ELF-1 (cell line): ENCODE measurements at places on chromosomes 11 and 22.

DNA sequence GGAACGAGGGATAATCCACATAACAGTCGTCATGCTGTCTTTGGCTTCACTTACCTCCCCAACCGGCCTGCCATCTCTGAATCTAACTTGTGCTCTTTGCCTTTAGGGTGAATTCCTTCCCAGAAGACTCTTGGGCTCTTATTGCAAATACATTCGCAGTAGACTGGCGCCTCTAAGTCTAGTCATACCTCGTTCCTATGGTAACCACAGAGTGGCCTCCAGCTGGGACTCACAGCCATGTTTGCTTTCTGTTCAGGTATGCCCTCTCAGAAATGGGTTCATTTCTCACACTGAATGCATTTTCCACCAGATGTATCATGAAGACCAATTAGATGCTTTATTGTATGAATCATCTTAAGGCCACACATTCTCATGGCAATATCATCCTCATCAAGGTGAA, 112.7 kb downstream of the FAR1 start:
- DNase-seq = peak; percentile 60

DNA sequence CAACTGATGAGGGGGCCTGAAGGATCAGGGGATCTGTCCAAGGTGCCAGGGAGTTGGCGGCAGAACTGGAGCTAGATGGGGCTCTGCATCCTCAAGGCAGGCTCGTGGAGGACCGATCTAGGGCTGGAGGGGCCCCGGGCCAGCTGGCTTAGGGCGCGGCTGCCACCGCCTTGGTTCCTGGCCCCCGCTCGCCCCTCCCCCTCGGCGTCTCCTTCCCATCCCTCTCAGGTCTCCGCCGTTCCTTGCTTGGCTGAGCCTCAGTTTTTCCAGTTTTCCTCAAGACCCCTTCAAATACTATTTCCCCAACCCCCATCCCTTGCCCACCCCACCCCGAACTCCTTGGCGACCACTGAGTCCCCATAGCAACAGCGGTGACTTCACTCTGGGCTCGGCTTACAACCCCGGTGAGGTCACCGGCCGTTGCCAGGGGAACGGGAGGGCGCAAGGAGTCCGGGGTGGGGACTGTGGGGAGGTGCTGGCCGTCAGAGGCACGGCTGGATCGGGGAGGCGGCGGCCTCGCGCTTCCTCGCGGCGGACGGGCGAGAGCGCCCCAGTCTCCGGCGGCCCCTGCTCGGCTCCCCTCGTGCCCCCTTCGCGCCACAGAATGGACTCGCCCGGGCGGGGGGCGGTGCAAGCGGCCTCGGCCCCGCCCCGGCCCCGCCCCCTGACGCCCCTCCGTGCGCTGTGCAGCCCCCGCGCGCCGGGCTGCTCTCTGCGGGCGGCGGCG, 7.5 kb downstream of the FREY1 start:
- DNase-seq = peak; percentile 77

DNA sequence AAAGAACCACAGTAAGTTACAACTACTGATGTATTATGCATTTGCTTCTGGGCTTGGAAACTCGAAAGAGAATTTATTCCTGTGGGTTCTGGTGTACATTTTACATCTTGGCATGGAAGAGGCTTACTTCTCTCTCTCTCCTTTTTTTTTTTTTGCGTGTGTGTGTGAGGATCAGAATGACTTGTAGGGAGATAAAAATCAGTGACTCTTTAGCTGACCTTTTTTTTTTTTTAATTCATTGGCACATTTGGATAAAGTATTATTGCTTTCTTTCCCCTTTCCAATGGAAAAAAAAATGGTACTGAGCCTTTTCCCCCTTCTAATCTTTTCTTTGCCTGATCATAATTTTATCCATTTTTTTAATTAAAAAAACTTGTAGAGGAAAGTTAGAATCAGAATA, 43.5 kb downstream of the EXT2 start:
- no peak for DNase-seq

DNA sequence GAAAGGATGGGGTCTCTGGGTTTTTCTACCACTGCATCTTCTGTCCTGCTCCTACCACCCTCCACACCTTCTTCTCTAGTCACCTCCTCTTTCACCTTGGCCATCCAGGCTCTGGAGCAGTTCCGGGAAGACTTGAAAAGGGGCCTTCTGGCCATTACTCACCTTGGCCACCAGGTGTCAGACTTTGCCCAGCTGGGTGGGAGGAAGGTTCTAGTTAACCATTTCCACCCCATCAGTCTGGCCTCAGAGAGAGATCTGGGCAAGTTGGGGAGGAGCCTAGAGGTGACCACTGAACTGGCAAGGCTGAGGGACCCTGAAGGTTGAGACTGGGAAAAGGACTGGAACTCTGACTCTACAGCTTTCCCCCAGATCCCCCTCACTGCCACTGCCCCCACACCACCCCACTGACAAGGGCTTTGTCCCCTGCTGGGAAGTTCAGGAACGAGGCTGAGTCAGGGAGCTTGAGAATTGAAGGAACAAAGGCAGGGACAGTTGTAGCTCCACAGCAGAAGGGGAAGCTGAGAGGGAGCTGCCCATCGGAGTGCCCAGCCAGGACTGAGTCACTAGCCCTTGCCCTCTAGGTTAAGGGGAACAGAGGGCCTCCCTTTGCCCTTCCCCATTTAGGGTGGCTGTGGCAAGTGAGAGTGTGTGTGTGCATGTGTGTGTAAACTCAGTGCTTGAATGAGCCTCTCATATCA, 3.7 kb upstream of the POLD4 start:
- DNase-seq = peak; percentile 89

DNA sequence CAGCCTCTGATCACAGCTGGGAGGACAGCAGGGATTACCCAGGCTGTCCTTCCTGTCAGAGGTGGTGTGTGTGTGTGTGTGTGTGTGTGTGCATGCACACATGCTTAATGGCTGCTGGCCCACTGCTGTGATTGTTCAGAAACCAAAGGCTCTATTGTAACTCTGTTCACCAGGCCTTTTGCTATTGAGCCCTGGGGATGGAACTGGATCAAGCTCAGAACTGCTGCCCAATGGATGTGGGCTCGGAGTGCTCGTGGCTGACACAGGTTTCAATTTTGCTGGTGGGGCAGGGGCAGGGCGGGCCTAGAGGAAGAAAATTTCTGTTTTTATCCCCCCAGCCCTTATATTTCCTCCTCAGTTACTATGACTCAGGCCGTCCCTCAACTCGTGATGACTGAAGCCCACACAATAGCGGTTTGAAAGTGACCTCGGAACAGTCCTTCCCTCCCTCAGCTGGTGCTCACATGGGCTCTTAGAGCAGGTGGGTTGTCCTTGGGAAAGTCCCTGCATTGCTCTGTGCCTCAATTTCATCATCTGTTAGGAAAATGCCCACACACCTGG, 359.3 kb downstream of the TENM4 start:
- no peak for DNase-seq

GRCh38 chr22:27628341-27628740, 173.2 kb downstream of the MN1 start:
- DNase-seq = no peak

DNA sequence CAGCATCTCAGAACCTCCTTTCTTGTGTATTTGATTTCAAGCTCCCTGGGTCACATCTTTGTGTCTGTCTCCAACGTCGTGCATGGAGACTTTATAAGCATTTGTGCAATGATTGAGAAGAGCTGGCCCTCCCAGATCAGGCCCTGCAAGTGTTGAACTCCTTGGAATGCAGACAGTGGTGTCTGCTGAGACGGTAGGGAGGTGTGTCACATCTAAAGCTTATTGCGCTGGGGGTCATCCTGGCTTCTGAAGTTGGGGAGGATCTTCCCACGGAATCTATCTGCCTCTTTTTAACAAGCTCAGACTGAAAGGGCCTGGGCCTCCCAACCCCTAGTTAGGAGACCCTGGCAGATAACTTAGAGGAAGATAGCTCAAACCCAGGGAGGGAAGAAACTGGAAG, 6.7 kb downstream of the APLNR start:
- DNase-seq = peak; percentile 64

GRCh38 chr11:70477609-70478008, 79.3 kb downstream of the CTTN start:
- DNase-seq = no peak

- DNase-seq = no peak
Measured at GRCh38 chr22:44406341-44407170, 91.5 kb downstream of the RTL6 start.

DNA sequence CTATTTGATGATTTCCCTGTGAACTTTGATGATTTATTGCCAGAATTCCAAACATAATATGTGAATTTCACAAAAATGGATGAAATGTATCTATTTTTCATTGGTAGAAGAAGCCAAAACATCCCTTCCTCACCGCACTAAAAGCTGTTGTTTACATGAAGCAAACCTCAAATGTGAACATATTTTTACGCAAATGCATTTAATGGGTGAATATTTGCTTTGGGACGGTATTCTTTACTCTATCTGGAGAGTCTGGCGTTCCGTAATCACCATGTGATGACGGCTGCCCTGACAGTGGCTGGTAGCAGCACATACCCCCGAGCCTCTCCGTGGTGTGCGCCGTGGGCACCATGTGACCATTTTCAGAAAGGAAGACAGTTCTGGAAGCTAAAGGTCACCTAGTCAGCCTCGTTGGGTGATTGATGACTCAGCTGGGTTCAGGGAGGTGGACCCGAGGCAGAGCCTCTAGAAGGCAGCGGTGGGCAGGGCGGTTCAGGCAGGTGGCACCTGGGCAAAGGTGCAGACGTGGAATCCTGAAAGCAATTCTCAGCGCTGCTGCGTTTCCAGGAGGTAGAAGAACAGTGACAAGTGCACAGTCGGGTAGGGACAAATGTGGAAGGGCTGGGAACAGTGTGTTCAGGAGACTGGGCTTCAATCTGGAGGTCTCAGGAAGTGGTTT, 45.3 kb downstream of the PPARA start:
- no peak for DNase-seq

DNA sequence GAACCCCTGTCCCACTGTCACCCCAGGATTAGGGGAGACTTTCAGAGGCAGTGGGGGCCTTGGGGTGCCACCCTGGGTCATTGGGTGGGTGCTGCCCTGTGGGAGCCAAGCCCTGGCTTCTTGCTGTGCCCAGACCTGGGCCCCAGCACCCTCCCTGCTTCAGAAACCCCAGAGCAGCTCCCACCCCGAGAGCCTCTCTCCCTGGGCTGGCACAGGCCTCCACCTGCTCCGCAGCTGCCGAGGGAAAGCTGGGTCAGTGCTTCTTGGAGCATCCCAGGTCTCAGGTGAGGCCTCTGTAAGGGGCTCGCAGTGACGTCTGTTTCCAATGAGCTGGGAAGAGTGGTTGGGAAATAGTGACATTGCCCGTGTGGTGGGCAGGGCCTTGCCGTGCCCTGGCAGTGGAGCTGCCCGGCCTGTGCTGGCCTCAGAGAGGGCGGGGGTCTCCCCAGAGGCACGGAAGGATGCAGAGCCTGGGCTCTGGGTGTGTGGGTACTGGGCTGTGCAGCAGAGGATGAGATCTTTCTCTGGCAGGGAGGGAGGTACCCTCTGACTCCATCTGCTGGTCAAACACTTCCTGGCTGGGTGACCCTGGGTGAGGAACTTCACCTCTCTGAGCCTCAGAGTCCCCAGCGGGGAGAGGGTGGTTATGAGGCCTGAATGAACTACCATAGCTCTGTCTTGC, 23.0 kb downstream of the C22orf23 start:
- peak; percentile 31 for DNase-seq

GRCh38 chr11:1207401-1208143, 15.3 kb upstream of the MUC5B start:
- DNase-seq = no peak

DNA sequence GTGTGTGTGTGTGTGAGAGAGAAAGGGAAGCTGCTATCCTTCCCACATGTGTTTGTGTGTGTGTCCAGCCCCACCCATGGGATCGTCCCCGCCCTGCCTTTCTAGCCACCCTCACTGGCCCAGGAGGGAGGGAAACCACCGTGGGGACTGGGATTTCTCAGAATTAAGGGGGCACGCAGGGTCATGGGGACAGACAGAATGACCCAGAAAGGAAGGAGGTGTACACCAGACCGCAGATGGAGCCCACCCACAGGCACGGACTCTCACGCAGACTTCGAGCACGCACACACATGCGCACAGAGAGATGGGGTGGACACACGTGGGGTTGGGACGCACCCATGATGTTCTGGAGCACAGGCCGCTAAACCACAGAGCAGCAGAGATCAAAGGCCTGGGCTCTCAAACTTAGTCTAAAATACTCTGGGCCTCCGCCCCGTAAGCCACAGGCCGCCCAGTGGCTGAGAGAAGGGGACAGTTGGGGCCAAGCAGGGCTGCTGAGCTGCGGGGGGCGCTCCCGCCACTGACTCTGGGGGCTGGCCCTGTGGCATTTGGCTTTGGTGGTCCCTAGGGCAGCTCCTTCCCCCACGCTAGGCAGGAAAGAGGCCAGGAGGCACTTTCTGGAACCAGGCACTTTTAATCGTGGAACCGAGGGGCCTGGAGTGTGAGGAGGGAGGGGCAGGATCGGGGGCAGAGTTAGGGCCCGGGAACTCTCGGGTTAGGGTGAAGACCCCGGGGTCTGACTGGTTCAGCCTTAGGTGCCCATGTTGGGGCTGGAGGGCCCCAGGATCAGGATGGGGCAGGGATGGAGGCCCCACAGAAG, 1.5 kb downstream of the IFITM5 start:
- DNase-seq = no peak
